ENCODE measurements at places on chromosomes 16 and 17.

GRCh38 chr16:67165121-67166078 is 855 bp downstream of the HSF4 start:
- DNase-seq = no peak

DNA sequence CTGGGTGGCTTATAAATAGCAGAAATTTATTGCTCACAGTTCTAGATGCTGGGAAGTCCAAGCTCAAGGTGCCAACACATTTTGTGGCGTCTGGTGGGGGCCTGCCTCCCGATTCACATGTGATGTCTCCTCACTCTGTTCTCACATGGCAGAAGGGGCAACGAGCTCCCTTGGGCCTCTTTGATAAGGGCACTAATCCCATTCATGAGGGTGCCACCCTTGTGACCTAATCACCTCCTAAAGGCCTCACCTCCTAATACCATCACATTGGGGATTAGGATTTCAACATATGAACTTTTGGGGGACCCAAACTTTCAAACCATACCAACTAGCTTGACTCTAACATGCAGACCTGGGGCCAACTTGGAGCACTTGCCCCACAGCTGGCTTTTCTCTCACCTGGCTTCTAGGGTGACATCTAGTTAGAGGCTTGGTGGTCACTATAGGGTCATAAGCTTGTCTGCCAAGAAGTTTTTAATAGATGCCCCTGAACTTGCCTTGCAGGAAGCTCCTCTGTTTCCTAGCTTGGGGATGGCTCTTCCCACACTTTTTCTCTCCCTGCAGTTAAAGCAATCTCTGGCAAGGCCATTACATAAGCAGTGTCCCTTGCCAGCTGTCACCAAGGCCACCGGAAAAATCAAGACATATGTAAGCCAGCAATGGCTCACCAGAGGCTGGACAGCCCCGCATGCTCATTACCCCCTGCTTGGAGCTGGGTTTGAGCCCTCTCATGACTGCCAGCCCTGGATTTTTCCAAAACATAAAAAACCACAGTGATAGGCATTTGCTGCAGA is 8.4 kb upstream of the MED9 start:
- DNase-seq = no peak

- peak; percentile 26 for DNase-seq
Measured at GRCh38 chr16:63361032-63361624, 1324.9 kb upstream of the CDH8 start.

- DNase-seq = no peak
Measured at GRCh38 chr16:2840914-2841313, 10.8 kb downstream of the ZG16B start.

GRCh38 chr16:454397-454940 is 29.0 kb downstream of the RAB11FIP3 start:
- DNase-seq = no peak

- DNase-seq = no peak
Measured at GRCh38 chr17:77307479-77308198, 166.9 kb downstream of the SEC14L1 start.

DNA sequence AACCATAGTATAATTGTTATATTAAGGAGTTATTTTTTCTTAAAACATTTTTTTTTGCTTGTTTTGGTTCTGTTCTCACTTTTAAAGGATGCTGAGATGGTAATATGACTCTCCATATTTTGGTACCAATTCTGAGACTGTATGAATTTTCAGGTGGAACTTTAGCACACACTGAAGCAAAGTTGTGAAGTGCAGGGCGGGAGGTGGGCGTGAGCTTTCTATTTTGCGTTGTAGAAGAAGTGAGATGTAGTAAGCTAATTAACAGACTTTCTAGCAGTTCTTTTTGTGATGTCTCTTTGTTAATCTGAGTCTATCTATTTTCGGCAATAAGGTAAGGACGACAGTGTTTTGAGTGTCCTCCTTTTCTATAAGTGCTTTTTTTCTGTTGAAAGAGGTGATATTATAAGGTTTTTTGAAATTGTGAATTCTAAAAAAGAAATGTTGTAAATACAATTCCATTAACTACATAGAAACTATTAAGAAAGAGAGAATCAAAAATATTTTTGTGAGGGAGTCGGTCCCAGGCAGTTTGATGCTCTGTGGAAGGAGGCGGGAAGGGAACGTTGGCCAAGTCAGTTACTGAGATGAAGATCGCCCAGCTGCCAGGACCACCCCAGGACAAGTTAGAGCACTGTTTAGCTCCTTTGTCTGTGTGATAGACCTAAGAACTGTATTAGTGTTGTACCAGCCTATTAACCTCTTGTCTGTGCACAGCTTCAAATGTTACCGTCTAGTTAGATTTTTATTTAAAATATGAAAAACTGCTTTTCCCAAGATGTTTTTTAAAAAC is 65.0 kb downstream of the CCDC182 start:
- no peak for DNase-seq

- no peak for DNase-seq
Measured at GRCh38 chr17:58191241-58191896, 1.2 kb upstream of the EPX start.

- DNase-seq = no peak
Measured at GRCh38 chr17:48646183-48647102, 20.3 kb upstream of the HOXB9 start.

DNA sequence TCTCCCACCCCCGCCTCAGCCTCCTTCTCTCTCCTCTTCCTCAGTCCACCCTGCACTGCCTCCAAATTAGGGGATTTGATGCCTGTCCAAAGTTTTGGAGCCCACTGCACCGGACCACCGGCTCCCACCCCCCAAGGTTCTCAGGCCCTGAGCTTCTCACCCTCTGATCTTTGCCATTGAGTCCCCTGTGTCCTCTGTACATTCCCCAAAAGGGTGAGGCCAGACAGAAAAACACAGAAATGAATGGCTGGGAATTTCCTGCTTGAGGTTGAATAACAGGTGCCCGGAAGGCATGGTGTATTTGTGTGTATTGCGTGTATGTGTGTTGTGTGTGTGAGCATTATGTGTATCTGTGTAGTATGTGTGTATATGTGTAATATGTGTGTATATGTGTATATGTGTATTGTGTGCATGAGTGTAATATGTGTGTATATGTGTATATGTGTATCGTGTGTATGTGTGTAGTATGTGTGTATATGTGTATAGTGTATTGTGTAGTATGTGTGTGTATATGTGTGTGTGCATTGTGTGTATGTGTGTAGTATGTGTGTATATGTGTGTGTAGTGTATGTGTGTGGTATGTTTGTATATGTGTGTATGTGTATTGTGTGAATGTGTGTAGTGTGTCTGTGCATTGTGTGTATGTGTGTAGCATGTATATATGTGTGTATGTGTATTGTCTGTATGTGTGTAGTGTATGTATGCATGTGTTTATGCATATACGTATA is 16.0 kb upstream of the CCL17 start:
- no peak for DNase-seq

DNA sequence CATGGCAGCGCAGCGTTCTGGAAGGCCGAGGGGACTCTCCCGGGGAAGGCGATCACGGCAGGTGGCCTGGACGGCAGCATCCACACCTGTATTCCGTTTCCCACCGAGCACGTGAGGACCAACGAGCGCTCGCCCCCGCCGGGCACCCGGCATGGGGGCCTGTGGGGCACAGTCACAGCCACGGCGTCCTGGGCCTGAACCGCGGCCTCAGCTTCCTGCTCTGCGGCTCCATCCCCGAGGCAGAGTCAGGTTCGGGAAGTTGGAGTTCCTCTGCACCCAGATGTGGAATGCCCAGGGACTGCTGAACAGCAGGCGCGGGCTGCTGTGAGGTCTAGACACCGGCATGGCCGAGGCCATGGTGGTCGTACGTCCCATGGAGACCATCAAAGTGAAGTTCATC is 1713.9 kb downstream of the TP53TG3F start:
- DNase-seq = no peak

- DNase-seq = no peak
Measured at GRCh38 chr17:79627184-79627765, 16.4 kb upstream of the RBFOX3 start.

DNA sequence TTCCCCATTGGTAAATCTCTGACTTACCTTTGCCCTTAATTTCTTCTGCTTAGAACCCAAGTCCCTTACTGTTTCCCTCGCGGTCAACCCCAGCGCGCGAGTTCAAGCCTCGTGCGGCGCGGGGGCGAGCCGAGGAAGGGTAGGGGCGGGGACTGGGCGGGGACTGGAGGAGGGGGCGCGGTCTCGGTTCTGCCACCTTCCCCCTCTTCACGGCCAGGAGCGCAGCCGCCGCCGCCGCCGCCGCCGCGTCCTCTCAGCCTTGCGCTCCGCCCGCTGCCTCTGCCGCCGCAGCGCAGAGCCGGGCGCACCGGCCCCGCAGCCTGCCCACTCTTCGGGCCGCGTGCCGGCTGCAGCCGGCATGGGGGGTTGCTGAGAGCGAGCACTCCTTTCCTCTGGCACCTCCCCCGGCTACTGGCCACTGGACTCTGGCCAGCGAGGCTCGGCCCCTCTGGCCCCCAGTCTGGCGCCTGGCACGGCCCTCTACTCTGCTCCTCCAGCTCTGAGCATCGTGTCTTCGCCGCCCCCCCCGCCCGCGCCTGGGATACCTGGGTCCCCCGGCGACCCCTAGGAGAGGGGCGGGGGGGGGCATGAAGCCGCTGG is at the start of gene RAPGEFL1:
RAPGEFL1 (plus strand) TSS at position 196 of the 600 bp plus-strand sequence; CDS start at position 588, 392 bp downstream.
- DNase-seq = no peak

- no peak for DNase-seq
Measured at GRCh38 chr17:78844301-78845005, 3.8 kb upstream of the USP36 start.

DNA sequence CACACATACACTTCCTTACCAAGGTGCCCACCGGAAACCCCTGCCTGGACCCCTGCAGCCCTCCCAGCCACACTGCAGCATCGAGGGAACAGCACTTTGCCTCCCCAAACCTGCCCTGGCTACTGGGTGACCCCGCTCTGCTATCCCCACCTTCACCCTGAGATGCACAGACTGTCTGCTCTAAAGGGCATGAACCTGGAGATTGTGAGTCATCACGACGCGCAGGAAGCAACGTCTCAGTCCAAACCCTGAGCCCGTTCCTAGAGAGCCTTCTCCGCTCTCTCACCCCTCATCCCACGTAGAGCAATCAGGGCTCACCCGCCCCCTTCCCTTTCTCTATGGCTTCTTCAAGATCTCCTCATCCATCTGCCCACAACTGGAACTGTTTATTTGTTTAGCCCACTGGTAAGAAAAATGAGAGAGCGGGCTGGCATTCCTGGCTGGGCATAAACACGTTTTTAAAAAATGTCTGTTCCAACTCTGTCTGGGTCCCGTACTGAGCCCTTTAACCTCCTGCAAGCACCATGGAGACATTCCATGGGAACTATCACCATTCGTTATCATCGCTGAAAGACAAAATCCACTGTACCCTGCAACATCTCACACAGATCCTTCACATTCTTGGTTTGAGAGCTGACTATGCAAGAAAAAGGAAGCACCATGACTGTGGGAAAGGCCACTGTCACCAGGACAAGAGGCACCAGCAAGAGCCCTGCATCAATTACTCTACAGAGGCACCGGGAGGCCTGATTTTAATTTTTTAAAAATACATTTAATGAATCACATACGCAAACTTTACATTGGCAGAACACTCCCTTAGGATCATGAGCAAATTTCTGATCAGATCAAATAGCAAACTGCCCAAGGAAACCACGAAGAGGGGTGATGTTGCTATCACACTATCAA is 28.2 kb downstream of the ZFHX3 start:
- DNase-seq = no peak

- no peak for DNase-seq
Measured at GRCh38 chr16:54455030-54455725, 168.6 kb upstream of the IRX3 start.

- DNase-seq = no peak
Measured at GRCh38 chr16:11278681-11279628, 2.2 kb downstream of the PRM1 start.

DNA sequence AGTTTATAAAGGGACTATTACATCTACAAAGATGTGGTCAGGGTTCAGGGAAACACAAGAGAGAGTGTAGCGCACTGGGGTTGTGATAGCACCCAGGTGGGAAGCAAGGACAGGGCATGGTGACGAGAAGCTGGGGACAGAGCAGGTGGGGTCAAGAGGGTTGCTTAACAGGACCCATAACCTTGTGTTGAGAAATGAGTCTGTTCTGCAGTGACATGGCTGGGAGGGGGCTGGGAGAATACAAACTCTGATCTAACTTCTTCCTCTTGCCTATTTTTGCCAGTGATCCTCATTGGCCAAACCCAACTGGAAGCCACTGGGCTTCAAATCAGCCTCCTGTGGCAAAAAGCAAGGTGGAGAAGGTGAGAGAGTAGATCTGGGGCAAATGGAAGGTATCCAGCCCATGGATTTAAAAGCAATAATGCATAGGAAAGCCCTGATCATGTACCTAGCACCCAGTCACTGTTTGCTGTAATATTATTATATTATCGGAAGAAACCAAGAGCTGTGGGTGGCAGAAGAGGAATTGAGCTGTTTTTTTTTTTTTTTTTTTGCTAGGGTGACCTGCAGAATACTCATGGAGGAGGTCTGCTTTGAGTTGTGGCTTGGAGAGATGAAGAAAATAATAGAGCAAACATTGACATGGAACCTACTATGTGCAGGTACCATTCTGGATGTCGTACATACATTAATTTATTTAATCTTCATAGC is 76.9 kb upstream of the ZFHX3 start:
- no peak for DNase-seq

- DNase-seq = no peak
Measured at GRCh38 chr16:28108590-28109247, 45.2 kb upstream of the GSG1L start.

- no peak for DNase-seq
Measured at GRCh38 chr17:75010683-75011400, 1.6 kb upstream of the MRPL58 start.

- peak; percentile 78 for DNase-seq
Measured at GRCh38 chr16:81143921-81144471, 47.8 kb upstream of the GCSH start.

DNA sequence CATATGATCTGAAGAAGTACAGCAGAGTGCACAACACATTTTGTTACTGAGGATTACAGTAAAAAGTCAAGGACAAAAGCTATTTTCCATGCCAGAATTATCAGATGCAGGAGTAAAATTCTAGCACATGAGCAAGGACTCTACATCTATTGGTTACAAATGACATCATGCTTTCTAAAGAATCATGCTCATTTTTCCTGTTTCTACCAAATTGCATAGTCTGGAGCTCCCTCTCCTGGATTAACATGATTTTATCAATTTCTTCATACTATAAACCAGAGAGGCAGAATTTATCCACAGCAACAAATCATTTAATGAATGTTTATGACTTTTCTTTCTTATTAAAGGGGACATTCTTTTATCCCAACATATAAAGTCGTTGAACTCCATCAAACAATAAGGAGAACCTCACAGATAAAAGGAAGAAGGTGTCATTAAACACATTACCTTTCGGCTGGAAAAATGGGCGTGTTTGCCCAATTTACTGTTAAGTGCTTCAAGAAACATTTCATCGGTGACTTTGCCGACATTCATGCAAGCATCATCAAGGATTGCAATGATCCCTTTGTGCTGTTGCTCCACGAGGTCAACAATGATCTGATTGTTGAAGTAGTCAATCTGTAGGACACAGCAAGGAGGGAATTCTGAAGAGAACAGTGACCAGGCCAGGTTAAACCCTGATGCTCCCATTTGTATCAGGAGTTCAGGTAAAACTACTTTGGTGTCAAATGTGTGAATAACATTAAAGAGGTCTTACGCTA is 121.7 kb downstream of the MYO1D start:
- DNase-seq = peak; percentile 17

GRCh38 chr17:37191219-37191618 is 184.6 kb upstream of the C17orf78 start:
- no peak for DNase-seq

GRCh38 chr16:87325423-87325858 is 8.2 kb upstream of the C16orf95 start:
- DNase-seq = no peak

- no peak for DNase-seq
Measured at GRCh38 chr17:19705201-19705600, 11.2 kb downstream of the SLC47A2 start.

Measured in keratinocyte (primary cell).